ENCODE measurements at places on chromosomes 12 and 14.

DNA sequence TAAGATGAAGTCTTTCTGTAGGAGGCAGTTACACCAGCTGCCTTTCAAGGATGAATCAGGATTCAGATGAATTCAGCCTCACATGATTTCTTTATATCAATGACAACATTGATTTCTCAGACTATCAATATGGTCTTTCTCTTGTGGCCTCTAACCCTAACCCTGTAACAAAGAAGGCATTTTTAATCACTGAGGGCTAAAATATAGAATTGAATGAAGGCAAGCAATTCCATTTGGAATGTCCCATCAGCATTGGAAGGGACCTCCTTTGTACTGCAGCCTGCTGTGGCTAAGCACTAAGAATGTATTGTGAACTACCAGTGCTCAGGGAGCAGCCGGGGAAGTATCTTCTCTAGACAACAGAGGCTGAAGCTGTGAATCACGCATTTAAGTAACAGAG, 90.6 kb upstream of the FRMD6 start:
- no peak for DNase-seq

- DNase-seq, result no peak
Measured at GRCh38 chr12:132075714-132076553, 68.2 kb downstream of the DDX51 start.

DNA sequence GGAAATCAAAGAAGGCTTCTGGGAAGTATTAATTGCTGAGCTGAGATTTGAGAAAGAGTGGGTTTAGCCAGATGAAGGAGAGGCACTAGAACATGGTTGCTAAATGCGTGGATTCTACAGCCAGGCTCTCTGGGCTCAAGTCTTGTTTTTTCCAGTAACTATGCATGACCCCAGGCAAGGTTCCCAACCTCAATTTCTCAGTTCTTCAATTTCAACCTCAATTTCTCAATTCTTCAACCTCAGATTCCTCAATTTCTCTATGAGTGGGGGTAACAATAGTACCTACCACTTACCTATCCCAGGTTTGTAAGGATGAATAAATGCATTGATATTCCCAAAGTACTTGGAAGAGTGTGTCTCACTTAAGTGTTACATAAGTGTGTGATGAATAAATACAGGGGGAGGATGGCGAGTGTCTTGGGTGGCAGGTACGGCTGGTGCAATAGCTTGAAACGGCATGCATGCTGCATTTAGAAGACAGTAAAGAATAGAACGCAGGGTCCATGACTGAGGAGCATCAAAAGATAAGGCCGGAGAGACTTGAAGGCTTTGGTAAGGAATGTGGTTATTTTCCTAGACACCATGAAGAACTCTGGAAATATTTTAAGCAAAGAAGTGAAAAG, 149.1 kb upstream of the ATP2B1 start:
- DNase-seq, result no peak

- no peak for DNase-seq
Measured at GRCh38 chr14:72776701-72777261, 117.1 kb downstream of the DPF3 start.

- no peak for DNase-seq
Measured at GRCh38 chr12:21962236-21962635, 21.0 kb upstream of the ABCC9 start.

DNA sequence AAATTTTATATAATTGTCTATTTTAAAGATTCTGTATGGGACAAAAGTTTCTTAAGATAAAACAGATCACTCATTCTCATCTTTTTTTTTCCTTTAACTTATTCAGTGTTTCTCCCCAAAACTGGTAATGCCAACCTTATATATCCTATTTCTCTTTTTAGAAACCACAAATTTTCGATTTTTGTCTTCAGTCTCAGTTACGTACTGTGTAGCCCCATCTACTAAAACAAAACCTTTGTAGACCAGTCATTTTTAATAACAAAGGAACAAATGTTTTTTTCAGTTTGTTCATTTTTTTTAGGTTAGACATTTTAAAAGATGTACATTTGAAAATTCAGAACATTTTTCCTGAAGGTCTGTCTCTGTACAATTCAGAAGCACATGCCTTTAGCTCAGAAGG, 18.2 kb downstream of the PNMA1 start:
- no peak for DNase-seq

- no peak for DNase-seq
Measured at GRCh38 chr12:131917139-131917710, 11.9 kb upstream of the PUS1 start.

GRCh38 chr14:75059642-75060041, 4.2 kb downstream of the ACYP1 start:
- no peak for DNase-seq

GRCh38 chr12:79524507-79525148, 166.1 kb downstream of the PAWR start:
- DNase-seq, result no peak

DNA sequence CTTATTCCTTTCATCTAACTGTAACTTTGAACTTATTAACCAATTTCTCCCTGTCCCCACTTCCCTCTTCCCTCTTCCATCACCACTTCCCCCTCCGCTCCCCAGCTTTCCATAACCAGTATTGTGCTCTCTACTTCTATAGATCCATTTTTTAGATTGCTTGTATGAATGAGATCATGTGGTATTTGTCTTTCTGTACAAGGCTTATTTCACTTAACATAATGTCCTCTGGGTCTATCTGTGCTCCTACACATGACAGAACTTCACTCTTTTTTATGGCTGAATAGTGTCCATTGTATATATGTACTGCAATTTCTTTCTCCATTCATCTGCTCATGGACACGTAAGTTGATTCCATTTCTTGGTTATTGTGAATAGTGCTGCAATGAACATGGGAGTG, 14.4 kb downstream of the ERP27 start:
- no peak for DNase-seq

DNA sequence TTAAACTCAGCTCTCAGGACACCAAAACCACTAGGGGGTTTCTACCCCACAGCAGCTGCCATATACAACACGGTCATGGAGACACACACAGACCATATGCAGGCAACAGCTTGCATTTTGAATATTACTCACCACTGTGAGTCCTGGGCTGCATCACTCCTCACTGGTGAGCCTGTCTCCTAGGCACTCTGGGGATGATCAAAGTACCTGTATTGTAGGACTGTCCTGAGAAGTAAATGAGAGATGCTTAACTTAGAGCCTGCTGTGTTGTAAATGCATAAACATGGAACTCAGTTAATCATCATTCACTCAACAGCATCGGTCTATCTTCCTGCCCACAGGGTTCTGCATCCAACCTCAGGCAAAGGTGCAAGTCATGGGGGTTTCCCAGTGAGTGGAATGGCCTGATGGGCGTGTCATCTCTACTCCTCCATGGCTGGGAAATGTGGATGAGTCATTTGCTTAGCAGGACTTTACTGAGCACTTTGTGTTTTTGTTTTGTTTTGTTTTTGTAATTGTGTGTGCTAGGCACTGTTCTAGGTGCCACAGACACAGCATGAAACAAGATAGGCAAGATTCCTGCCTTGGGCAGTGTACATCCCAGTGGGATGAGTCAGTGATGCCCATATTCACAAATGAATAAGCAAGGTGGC, 1141.2 kb upstream of the TMEM132C start:
- DNase-seq, result no peak

GRCh38 chr12:50302686-50303085, 19.4 kb upstream of the LIMA1 start:
- DNase-seq, result no peak

DNA sequence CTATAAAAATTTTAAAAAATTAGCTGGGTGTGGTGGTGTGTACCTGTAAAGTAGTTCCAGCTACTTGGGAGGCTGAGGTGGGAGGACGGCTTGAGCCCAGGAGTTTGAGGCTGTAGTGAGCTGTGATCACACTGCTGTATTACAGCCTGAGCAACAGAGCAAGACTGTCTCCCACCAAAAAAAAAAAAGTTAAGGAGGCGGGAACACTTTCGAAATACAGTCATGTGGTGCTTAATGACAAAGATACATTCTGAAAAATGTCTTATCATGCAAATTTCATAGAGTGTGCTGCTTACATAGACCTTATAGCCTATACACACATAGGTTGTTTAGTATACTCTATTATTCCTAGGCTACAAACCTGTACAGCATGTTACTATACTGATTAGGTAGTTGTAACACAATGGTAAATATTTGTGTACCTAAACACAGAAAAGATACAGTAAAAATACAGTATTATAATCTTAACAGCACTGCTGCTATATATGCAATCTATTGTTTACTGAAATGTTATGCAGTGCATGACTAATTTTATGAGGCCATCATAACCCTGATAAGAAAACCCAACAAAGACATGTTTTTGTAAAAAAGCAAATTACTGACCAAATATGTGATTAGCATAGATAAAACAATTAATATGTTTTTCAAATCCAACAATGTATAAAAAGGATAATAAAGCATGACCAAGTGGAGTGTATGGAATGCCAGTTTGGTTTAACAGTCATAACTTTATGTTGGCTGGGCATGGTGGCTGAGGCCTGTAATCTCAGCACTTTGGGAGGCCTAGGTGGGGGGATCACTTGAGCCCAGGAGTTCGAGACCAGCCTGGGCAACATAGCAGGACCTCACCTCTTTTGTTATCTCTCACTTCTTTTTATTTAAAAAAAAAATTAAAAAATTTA, 11.4 kb downstream of the EIF2S1 start:
- DNase-seq, result no peak

- DNase-seq, result peak; percentile 37
Measured at GRCh38 chr14:39731912-39732311, 299.7 kb upstream of the FBXO33 start.

DNA sequence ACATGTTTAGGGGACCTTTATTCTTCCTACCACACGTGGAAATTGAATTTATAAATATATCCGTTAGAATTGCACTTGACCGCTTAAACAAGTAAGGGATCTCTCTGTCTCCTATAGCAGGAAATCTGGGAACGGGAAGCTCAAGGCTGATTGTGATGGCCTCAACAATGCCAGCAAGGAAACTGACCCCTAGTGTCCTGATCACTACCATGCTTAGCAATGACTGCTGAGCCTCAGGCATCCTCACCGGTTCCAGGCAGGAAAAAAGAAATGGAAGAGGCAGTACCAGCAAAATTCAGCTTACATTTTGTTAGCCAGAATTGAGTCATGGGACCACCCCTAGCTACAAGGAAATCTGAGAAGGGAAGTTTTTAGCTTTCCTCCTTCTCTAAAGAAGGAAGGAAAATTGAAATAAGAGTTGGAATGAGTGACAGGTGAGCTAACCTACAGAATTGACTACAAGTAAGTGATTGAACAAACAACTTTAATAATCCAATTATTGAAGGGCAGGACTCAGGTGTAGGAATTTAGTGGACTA, 43.9 kb upstream of the AMN1 start:
- no peak for DNase-seq

- no peak for DNase-seq
Measured at GRCh38 chr14:24978862-24979724, 70.9 kb downstream of the STXBP6 start.

DNA sequence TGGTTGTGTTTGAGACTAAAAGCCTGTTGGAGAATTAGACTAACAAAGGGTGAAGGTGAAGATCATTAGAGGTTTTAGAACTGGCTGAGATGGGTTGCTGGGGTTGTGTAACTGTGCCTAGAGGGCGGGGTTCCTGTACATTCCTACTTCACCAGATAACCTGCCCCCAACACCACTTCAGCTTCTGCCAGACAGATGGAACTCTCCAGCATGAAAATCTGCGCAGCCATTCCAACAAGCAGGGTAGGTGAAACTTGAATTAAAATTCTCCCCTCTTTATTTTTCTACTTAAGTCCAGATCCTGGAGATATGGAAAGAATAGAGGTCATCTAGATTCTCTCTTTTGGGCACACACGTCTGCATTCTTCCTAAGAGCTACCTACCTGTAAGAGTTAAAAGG, 6.0 kb downstream of the FOXG1 start:
- DNase-seq, result no peak

DNA sequence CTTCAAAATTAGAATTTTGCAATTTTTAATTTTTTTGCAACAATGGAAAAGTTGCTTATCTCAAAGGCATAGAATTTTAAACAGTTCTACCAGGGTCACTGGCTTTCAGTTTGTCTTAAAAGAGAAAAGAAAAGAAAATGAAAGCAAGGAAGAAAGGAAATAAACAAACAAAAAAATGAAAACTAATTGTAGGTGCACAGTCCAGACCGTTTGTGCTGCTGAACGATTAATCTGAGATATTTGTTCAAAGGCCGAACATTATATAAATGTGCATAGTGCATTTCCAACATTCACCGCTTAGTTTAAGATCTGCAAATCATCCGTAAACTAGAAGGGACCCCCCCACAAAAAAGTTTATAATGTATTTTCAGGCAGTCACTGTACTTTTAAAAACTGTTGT, 5.5 kb upstream of the OTX2 start:
- DNase-seq, result no peak

DNA sequence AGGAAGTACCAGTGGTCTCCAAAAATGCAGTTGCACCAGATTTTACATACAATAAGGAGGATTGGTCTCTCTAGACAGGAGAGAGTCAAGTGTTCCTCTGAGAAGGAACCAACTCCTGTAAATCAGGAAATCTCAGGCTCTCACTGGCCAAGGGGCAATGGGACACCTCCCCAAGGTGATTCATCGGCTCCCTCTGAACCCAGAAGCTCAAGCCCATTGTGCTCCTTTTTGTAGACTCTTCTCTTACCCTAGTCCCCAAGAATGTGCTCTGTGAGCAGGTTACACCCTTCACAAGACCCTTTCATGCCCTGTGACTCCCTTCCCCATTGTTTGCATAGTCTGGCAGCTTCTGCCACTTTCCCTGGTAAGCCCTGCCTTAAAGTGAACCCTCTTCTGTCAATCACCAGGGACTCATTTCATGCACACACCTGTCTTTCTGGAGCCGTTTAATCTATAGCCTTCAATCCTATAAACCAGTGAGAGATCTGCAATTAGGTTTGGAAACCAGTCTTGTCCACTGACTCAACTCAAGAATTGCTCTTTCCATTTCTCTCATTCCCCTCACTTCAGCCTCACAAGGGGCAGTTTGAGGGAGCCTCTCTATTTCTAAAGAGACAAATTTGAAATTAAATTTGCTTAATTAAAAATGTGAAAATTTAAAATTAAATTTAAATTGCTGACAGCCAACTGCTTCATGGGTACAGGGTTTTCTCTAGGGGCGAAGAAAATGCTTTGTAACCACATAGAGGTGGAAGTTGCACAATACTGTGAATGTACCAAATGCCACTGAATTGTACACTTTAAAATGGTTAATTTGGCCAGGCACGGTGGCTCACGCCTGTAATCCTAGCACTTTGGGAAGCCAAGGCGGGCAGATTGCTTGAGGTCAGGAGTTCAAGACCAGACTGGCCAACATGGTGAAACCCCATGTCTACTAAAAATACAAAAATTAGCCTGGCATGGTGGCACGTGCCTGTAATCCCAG, 38.3 kb upstream of the LTA4H start:
- DNase-seq, result peak; percentile 85

- DNase-seq, result no peak
Measured at GRCh38 chr12:38892087-38892786, 13.2 kb downstream of the CPNE8 start.
